ENCODE measurements at places on chromosomes 6 and 20.

GRCh38 chr20:31860390-31861134 is 9.8 kb downstream of the DUSP15 start:
- no peak for DNase-seq

GRCh38 chr20:23528867-23529431 is 38.0 kb downstream of the CST8 start:
- no peak for DNase-seq

GRCh38 chr6:28897369-28897745 is 26.4 kb downstream of the TRIM27 start:
- no peak for DNase-seq

- DNase-seq, result no peak
Observed at GRCh38 chr6:31169123-31169857, 1.2 kb downstream of the POU5F1 start.

DNA sequence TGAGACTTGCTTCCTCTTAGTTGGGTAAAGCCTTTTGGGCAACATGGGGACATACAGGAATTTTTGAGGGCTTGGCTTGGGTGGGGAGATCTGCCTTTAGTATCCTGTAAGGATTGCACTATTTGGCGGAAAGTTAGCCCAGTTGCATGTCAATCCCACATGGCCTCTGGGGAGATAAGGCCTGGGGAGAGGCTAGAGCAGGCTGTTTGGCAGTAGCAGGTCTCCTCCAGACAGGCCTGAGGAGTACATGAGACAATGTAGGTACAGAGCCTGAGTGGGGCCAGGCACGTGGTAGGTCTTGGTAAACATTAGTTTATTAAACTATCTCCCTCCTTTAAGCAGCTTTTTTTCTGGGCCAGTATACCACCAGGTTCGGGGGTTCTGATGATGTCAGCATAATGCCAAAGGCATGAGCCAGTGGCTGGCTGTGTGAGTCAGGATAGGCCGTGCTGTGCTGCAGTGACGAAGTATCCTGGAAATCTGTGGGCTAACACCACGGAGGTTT is 147.9 kb downstream of the VEGFA start:
- DNase-seq, result no peak

DNA sequence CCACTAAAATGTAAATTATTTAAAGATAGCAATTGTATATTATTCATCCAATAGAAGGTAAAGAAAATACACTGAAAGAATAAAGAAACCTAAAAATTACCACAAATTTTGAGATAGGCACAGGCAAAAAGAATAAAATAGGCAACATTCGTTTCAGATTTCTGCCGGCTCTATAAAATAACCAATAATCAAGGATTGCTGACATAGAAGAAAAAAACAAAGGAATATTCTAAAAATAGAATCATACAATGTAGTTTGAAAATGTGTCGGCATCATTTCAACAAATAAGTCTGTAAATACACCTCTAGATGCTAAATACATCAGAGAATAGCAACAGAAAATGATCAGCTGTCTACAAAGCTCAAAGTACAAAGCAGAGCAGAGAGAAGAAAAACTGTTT is 973.3 kb downstream of the EPHA7 start:
- no peak for DNase-seq

- DNase-seq, result no peak
Observed at GRCh38 chr6:55282115-55282514, 45.2 kb upstream of the GFRAL start.

DNA sequence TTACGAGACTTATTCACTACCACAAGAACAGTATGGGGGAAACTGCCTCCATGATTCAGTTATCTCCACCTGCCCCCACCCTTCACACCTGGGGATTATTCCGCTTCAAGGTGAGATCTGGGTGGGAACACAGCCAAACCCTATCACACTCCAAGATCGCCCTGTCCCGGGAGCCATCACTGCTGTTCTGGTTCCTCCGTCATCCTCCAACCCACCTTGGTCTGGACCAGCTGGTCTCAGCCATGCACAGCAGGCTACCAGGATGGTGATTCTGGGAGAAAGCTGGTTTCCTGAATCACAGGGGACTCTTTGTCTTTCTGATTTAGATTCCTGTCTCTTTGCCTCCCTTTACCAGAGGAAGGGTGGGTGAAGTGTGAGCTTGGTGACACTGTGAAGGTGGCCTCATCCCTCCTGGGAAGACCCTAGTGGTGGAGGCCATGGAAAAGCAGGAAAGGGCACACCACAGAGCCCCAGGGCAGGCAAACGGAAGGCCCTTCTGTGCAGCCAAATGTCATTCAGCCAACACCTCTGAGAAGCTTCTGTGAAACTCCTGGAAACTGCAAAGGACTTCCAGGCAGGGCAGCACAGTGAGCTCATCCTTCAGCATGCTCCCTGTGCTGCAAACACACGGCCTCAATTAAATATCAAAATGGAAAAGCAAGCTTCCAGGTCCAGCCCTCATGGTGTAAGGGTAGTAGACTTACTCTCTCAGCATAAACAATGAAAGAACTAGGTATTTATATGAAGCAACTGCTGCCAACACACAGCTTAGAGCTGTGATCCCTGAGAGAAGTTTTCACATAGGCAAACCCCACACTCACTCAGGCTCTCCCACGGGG is 169.8 kb downstream of the ANKRD60 start:
- no peak for DNase-seq

All from hematopoietic multipotent progenitor cell treated with erythropoietin and hydrocortisone succinate and interleukin-3 and kit ligand, for 17 days (in vitro differentiated cells).